ENCODE measurements at places on chromosomes 2 and 18.

GRCh38 chr2:184057910-184058309 is 540.4 kb upstream of the ZNF804A start:
- DNase-seq, result no peak

GRCh38 chr18:26135548-26135947 is 1.9 kb downstream of the PSMA8 start:
- DNase-seq, result no peak

- DNase-seq, result no peak
Observed at GRCh38 chr2:181995289-181995688, 9.6 kb downstream of the PPP1R1C start.

- DNase-seq, result no peak
Observed at GRCh38 chr18:50454387-50454988, 79.6 kb downstream of the SKA1 start.

- no peak for DNase-seq
Observed at GRCh38 chr2:176585791-176586190, 316.5 kb downstream of the MTX2 start.

DNA sequence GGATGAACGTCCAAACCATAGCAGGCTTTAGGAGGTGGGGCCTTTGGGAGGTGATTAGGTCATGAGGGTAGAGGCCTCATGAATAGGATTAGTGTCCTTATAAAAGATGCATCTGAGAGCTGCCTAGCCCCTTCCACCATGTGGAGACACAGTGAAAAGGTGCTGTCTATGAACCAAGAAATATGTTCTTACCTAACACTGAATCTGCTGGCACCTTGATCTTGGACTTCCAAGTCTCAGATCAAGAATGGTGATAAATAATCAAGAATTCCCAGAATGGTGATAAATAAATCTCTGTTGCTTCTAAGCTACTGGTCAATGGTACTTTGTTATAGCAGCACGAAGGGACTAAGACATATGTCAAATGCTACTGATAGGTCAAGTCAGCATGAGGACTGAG is 15.1 kb upstream of the DYTN start:
- no peak for DNase-seq

- DNase-seq, result no peak
Observed at GRCh38 chr2:39512941-39513340, 75.9 kb upstream of the MAP4K3 start.

- DNase-seq, result no peak
Observed at GRCh38 chr2:152483276-152484063, 148.5 kb downstream of the FMNL2 start.

- no peak for DNase-seq
Observed at GRCh38 chr2:17652681-17653394, 100.8 kb downstream of the SMC6 start.

GRCh38 chr2:232013701-232014353 is 52.3 kb downstream of the DIS3L2 start:
- DNase-seq, result peak; percentile 73

- peak; percentile 28 for DNase-seq
Observed at GRCh38 chr2:96505231-96505889, at the start of gene NEURL3. TSS of gene NEURL3 (minus strand) at chr2:96505357. CDS start at chr2:96505286, 71 bp downstream.

GRCh38 chr18:8283891-8284585 is 325.2 kb upstream of the RAB12 start:
- DNase-seq, result no peak

- no peak for DNase-seq
Observed at GRCh38 chr2:133579274-133579673, 11.0 kb upstream of the NCKAP5 start.

GRCh38 chr2:232994446-232994845 is 18.6 kb downstream of the NGEF start:
- no peak for DNase-seq

DNA sequence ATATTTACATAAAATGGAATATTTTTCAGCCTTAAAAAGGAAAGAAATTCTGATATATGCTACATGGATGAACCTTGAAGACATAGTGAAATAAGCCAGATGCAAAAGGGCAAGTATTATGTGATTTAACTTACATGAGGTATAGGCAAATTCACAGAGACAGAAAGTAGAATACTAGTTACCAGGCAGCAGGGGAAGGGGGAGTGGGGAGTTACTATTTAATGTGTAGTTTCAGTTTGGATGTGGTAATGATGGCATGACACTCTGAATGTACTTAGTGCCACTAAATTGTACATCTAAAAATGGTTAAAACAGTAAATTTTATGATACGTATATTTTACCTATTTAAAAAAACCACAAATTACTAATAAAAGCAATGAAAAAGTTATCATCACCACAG is 12.1 kb downstream of the METTL4 start:
- DNase-seq, result no peak

DNA sequence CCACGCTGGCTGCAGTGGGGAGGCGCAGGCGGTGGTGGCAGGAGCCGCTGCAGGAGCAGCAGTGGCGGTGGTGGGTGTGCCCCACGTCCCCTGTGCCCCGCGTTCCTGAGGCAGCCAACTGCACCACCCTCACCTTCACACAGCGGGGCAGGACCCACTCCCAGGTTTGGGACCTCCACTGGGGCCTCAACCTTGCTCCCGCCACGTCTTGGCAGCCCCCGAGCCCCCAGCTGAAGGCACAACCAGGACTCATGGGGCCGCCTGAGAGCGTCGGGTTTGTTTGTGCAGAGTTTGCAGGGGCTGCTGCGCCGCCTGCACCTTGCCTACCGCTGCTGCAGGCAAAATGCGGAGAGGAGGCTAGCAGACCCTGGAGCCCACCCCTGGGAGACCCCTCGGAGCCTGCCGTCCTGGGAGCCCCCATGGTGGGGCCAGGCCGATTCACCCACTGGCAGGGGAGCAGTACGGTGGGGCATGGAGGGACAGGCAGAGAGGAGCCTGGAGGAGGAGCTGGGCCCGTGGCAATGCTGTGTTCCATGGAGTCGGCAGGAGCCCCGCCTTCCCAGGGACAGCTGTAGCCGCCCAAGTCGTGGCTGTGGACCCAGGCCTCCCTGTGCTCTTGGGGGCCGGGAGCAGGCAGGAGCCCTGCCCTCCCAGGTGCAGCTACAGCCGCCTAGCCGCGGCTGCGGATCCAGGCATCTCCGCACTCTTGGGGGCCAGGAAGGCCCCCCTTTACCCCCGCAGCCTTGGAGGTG is 14.7 kb upstream of the EML6 start:
- no peak for DNase-seq

- no peak for DNase-seq
Observed at GRCh38 chr2:193963472-193964119, 1693.4 kb upstream of the SLC39A10 start.

GRCh38 chr18:13513481-13513880 is 212.9 kb downstream of the FAM210A start:
- DNase-seq, result no peak

DNA sequence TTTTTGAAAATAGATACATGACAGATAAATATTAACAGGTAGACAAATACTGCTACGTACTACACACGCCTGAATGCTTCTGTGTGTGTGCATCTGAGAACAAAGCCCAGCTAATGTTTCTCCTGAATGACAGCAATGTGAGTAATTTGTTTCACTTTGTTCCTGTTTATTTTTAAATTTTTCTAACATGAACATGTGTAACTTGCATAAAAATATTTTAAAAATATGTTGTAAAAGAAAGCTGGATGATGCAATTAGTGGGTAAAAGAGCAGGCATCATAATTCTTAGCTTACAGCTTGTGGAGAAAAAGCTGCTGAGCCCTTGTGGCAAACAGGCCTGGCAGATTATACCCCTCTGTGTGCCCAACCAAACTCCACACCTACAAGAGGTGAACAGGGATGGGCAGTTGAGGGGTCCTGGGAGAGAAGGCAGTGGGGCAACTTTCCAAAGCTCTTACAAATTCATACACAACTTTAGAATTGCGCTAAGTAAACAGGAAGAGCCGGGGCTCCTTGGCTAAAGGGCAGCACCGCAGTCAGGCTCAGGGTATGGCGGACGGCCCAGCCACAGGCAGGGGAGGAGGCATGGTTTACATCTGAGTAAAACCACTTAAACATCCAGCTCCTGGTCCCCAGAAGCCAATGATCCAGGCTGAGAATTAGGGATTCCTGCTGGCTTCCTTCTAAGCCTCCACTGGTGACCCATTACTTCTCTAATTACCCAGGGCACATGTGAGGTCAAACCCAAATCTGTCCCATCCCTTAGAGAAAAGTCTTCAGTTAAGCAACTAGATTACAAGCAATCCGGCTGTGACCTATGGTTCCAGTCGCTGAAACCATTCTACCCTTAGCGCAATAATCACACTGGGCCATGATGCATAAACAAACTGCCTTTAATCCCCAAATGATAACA is 14.0 kb downstream of the PXDN start:
- no peak for DNase-seq

DNA sequence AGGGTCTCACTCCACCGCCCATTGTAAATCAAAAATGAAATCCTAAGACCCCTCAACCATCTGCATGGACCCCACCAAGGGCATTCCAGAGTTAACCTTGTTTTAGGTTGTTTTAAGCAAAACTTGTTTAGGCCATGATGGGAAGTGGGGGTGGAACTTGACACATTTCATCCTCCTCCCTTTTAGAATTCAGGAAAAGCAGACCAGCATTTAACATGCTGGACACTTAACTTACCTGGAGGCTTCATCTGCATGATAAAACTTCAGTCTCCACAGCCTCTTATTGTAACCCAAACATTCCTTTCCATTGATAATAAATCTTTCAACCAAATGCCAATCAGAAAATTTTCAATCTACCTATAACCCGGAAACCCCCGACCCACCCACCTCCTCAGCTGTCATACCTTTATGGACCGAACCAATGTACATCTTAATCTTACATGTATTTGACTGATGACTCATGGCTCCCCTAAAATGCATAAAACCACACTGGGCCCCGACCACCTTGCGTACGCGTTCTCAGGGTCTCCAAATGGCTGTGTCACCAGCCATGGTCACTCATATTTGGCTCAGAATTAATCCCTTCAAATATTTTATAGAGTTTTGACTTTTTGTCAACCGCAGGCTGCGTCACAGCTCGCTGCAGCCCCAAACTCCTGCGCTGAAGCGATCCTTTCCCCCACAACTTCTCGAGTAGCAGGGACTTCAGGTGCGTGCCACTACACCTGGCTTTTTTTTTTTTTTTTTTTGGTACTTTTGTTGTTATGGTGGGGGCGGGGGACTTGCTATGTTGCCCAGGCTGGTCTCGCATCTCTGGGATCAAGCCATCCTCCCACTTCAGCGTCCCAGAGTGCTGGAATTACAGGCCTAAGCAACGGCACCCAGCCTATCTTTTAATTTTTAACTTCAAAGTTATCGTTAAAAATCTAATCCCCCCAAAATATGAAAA is 917 bp downstream of the MPPE1 start:
- DNase-seq, result no peak

GRCh38 chr2:61493523-61493942 is 22.6 kb upstream of the USP34 start:
- no peak for DNase-seq

Measured in AG09309 (cell line).